AG04450 (cell line): ENCODE measurements at places on chromosomes 2 and 18.
A peak's percentile ranks its signal among the peaks of the same experiment; 100 is the strongest.

GRCh38 chr2:207951734-207952470 is 73.4 kb downstream of the PLEKHM3 start:
- DNase-seq = no peak

DNA sequence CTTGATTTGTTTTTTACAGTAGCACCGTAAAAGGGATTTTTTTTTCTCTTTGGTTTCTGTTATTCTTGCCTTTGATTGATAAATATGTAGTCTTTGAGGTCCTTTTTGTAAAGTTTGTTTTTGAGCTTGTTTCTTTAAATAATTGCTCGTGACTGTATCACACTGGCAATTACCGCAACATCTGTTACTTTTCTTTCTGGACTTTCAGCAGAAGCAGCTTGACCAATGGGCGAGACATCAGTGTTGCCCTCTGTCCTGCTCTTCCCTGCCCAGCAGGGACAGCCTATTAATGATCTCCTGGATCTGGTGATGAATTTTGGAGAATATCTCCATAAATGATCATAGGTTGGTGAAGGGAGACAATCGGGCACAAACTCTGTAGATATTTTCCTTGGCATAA is 74.9 kb downstream of the TDRD15 start:
- DNase-seq = no peak

DNA sequence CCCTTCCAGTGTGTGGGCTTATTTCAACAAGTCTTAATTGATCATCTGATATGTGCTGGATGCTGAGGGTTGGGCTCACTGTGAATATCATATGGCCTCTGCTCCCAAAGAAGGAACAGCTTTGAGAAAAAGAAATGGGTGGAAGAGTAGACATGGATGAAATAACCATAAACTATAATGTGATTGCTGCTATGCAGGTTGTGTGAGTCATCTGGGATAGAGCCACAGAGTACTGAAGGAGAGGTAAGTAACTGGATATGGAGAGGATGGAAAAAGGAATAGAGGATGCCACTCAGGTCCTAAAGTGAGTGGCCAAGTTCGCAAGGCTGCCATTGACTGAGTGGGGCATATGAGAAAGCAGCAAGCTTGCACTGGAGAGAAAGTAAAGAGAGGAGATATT is 8.7 kb upstream of the DSG2 start:
- no peak for DNase-seq

- DNase-seq = no peak
Observed at GRCh38 chr2:81706856-81707255, 1402.3 kb upstream of the LRRTM1 start.

GRCh38 chr2:127051116-127052056 is 55.6 kb downstream of the BIN1 start:
- DNase-seq = no peak

DNA sequence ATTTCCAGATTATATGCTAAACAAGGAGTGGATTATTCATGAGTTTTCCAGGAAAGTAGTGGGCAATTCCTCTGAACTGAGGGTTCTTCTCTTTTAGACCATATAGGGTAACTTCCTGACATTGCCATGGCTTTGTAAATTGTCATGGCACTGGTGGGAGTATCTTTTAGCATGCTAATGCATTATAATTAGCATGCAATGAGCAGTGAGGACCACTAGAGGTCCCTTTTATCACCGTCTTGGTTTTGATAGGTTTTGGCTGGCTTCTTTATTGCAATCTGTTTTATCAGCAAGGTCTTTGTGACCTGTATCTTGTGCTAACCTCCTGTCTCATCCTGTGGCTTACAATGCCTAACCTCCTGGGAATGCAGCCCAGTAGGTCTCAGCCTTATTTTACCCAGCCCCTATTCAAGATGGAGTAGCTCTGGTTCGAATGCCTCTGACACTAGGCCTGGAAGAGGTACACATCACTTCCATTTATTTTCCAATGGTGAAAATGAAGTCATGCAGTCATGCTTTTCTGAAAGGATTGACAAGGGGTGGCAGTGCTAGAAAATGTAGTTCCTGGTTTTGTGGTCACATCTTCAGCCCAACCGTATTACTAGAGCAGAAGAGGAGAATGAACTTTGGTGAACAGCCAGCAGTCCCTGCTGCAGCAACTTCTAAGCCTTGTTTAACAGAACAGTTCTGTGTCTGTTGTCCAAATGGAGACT is 26.6 kb upstream of the ITGA4 start:
- no peak for DNase-seq

GRCh38 chr2:16188261-16188890 is 248.0 kb downstream of the MYCN start:
- no peak for DNase-seq

DNA sequence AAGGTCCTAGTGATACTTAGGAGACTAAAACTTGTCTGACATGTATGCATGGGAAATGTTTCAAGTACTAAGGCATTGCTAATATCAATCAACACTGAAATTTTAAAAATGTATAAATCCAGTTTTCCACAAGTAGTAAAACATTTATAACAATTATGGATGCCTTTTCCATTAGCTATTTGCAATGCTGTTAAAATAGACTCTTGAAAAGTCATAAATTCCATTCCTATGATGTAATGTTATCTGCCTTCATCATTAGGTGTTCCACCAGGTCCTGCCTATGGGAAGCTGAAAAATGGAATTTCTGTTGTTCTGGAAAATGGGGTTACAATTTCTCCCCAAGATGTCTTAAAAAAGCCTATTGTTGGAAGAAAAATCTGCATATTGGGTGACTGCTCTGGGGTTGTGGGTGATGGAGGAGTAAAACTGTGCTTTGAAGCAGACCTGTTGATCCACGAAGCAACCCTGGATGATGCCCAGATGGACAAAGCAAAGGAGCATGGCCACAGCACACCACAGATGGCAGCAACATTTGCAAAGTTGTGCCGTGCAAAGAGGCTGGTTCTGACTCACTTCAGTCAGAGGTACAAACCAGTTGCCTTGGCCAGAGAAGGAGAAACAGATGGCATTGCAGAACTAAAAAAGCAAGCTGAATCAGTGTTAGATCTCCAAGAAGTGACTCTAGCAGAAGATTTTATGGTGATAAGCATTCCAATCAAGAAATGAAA is 18.7 kb downstream of the ELAC1 start:
- DNase-seq = no peak

DNA sequence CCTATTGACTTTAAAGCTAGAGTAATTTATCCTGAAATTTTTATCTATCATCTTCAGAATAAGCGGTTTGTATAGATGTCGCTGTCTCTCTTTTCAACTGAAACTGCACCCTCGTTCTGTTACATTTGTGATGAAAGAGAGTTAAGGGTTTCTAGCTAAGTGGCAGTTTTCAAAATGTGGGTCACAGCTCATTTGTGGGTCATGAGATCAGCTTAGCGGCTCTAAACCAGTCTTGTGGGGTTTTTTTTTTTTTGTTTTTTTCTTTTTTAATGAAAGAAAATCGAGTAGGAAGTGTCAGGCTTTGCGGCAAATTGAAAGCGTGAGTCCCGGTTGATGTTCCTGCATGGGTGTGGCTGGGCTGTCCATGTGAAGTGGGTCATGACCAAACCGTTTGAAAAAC is 31.2 kb downstream of the SALL3 start:
- no peak for DNase-seq

DNA sequence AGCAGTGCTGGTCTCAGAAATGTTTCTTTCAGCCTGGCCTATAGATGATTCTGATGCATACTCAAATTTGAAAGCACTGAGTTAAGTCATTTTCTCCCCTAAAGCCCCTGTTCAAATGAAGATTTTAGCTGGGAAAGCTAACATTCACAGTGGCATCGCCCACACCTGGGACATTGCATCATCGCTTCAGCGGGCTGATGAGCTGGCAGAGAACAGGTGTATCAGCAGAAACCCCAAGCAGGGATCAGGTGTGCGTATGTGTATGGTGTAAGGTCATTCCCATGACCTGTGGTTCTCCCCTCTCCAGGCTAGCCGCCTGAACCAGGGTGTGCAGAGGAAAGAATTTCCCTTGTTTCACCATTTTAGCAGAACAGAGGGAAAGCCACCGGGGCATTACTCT is 56.3 kb downstream of the EPAS1 start:
- no peak for DNase-seq

- no peak for DNase-seq
Observed at GRCh38 chr2:63950414-63950813, 68.8 kb downstream of the VPS54 start.

- DNase-seq = peak; percentile 66
Observed at GRCh38 chr2:46954951-46955571, 39.5 kb upstream of the MCFD2 start.

- peak; percentile 15 for DNase-seq
Observed at GRCh38 chr2:214542866-214543265, 132.0 kb downstream of the VWC2L start.

DNA sequence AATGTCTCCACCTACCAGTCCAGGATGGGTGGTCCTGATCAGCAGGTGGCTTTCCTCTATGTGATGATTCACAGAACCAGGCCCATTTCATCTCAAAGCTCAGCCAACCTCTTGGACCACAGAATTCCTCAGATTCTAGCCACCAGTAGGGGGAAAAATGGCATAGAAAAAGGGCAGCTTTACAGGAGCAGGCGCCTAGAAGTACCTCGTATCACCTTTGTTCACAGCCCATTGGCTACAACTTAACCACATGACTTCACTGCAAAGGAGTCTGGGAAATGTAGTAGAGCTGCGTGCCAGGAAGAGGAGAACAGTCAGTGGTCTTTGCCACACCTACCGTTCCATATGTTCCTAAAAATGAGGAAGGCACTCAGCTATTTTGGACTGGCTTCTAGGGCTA is 62.8 kb upstream of the DTNA start:
- no peak for DNase-seq

- DNase-seq = peak; percentile 85
Observed at GRCh38 chr2:201696151-201696659, 2.2 kb downstream of the MPP4 start.

GRCh38 chr2:239776436-239777005 is 248.6 kb downstream of the NDUFA10 start:
- no peak for DNase-seq

GRCh38 chr2:128665113-128665512 is 346.4 kb upstream of the HS6ST1 start:
- no peak for DNase-seq

DNA sequence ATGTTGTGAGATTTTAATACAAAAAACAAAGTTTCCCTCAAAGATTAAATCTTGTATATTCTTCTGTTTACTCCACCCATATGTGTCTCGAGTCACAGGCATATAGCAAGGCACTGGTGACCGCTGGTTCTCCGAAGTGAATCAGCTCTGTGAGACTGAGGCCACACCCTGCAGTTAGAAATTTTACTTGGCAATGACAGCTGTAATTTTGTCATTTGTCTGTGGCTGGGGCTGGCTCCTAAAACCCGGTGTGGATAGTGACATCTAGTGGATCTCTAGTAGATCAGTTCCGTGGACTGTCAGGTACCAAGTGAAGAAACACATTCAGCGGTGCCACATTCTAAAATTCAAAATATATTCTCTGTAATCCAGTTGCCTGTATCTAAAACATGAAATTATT is 278.0 kb downstream of the NEDD4L start:
- DNase-seq = no peak

- no peak for DNase-seq
Observed at GRCh38 chr2:241770936-241771285, 5.7 kb upstream of the GAL3ST2 start.

- DNase-seq = no peak
Observed at GRCh38 chr2:73984203-73984921, at the start of gene TET3. TSS of gene TET3 (plus strand) at chr2:73984910. CDS start at chr2:73986404, 1,494 bp downstream.
